Activated naive CD4-positive, alpha-beta T cell treated with anti-CD3 and anti-CD28 coated beads for 36 hours (primary cell): ENCODE measurements at places on chromosomes 3 and 15. TPM values are rescaled to one million over a fixed set of nuclear protein-coding genes. Genes with fewer than 3 reads are reported as not detected.

Gene SLC9A9
- 0.49 TPM for total RNA-seq

Gene FEZF2
- not detected for total RNA-seq

Gene SLC51B
- total RNA-seq, result not detected

Gene ITIH1
- not detected for total RNA-seq

Gene ATP8B4
- 2.9 TPM for total RNA-seq

Gene CSTA
- not detected for total RNA-seq

Gene TM4SF4
- total RNA-seq, result not detected

Gene AHSG
- total RNA-seq, result not detected

Gene CTXN2
- not detected for total RNA-seq

Gene CHRFAM7A
- not detected for total RNA-seq

Gene IL17RE
- 0.25 TPM for total RNA-seq

Gene COL6A5
- not detected for total RNA-seq

Gene IMPG2
- total RNA-seq, result 0.05 TPM

Gene CCDC33
- not detected for total RNA-seq

Gene HIGD2B
- total RNA-seq, result 0.27 TPM

Gene RTP4
- 0.81 TPM for total RNA-seq

Gene CACNA2D3
- not detected for total RNA-seq

Gene GXYLT2
- total RNA-seq, result not detected

Gene TMEM207
- total RNA-seq, result not detected

Gene SLC28A1
- total RNA-seq, result not detected

Gene RASGRF1
- not detected for total RNA-seq

Gene DLL4
- total RNA-seq, result not detected

Gene HTR3E
- not detected for total RNA-seq

Gene PIF1
- 38.4 TPM for total RNA-seq

Gene SLC28A2
- total RNA-seq, result not detected

Gene THAP10
- total RNA-seq, result not detected

Gene NDN
- 2.3 TPM for total RNA-seq

Gene PLCB2
- 55.0 TPM for total RNA-seq

Gene ZNF860
- 0.07 TPM for total RNA-seq

Gene SMAD6
- not detected for total RNA-seq

Gene GALNT15
- total RNA-seq, result not detected

Gene NEK4
- total RNA-seq, result 12.8 TPM

Gene HCLS1
- total RNA-seq, result 240 TPM

Gene SOX2
- total RNA-seq, result not detected

Gene GRK7
- total RNA-seq, result not detected
